Tracheal epithelial cell (primary cell): ENCODE measurements at places on chromosomes 2 and 18. TPM values are rescaled to one million over a fixed set of nuclear protein-coding genes. Genes with fewer than 3 reads are reported as not detected.

Gene AOX1
- 4.7 and 15.7 TPM in 2 replicates for total RNA-seq

Gene EDAR
- under 0.01 and 0.48 TPM in 2 replicates for total RNA-seq

Gene LOXHD1
- not detected in 2 replicates for total RNA-seq

Gene GATA6
- 2.9 and 5.1 TPM in 2 replicates for total RNA-seq

Gene DES
- total RNA-seq, result not detected in 2 replicates

Gene DNAH6
- under 0.01 and 0.21 TPM in 2 replicates for total RNA-seq

Gene AQP12B
- total RNA-seq, result not detected in 2 replicates

Gene NAT8
- total RNA-seq, result not detected in 2 replicates

Gene TEKT4
- not detected in 2 replicates for total RNA-seq

Gene COL3A1
- total RNA-seq, result 0.43 and 2.7 TPM in 2 replicates

Gene TBR1
- total RNA-seq, result not detected in 2 replicates

Gene GCG
- not detected in 2 replicates for total RNA-seq

Gene SULT1C2
- total RNA-seq, result 0.21 and 0.72 TPM in 2 replicates
